ENCODE measurements at places on chromosomes 3 and 15. TPM values are rescaled to one million over a fixed set of nuclear protein-coding genes. Genes with fewer than 3 reads are reported as not detected.

ANKRD34C gene
- not detected for total RNA-seq

CADM2 gene
- total RNA-seq = not detected

LCTL gene
- not detected for total RNA-seq

C15orf39 gene
- 89.2 TPM for total RNA-seq

BNC1 gene
- not detected for total RNA-seq

ACOX2 gene
- total RNA-seq = not detected

DNA sequence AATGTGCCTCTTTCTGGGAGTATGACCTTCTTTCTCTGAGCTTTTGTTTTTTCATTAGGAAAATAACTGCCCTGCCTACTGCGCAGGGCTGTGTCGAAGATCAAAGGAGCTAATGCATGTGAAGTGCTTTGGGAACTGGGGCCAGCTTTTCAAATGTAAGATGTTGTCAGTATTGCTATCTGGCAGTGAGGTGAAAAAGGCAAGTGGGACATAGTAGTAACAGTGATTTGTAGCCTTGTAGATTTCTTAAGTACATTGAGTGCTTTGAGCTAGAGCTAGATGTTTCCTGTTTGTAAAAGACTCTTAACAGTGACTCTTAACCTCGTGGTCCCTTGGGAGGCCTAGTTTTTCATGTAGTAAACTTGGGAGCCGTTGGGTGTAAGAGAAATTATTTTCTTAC lies 126.5 kb downstream of the ECT2 start:
- DNase-seq = no peak

DNA sequence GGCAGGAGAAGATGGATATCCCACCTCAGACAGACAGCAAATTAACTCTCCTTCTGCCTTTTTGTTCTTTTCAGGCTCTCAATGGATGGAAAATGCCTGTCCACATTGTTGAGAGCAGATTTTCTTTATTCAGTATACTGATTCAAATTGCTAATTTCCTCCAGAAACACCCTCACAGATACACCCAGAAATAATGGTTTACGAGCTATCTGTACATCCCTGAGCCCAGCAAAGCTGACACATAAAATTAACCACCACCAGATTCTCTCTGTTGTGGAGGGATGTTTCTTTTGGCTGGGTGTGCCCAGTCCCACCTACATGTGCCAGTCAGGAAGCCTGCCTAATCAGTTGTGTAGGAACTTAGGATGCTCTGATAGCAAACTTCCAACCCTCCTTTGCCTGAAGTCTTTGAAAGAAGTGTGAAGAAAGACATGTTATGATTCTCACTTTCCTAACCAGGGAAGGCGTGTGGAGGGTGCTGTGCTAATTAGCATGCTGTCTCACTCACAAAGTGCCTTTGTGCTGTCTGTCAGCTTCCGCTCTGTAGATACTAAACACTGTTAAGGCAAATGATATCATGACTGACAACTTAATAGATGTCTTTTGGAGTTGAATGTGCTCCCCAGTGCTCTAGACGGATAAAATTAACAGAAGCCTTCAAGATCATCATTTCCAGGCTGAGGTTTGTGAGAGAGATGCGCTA lies 208.5 kb downstream of the CLSTN2 start:
- no peak for DNase-seq

- no peak for DNase-seq
These were observed 1.1 kb upstream of the LYSMD2 start for GRCh38 chr15:51738553-51738952.

GRCh38 chr3:121490161-121490560 lies 55.6 kb downstream of the POLQ start:
- no peak for DNase-seq

- peak; percentile 94 for DNase-seq
These were observed 37.3 kb upstream of the NDUFB4 start for GRCh38 chr3:120558771-120559241.

GRCh38 chr3:127747751-127748521 lies 74.4 kb downstream of the MGLL start:
- no peak for DNase-seq

DNA sequence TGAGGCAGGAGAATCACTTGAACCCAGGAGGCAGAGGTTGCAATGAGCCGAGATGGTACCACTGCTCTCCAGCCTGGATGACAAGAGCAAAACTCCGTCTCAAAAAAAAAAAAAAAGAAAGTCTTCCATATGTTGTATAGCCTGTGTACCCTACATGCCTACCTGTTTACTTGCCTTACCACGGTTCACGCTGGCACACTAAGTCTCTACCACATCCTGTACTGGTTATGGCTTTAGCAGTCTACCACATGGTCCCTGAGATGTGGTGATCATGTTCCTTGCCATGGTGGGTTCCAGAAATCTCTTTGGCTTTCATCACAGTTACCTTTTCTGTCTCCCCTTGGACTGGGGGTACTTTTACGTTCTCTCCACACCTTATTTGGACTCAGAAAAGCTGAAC lies 63.8 kb upstream of the TBC1D5 start:
- DNase-seq = peak; percentile 44

GRCh38 chr3:36762918-36763849 lies 1.2 kb downstream of the DCLK3 start:
- DNase-seq = no peak

GRCh38 chr15:92091155-92091734 lies 237.7 kb downstream of the SLCO3A1 start:
- DNase-seq = peak; percentile 23

DNA sequence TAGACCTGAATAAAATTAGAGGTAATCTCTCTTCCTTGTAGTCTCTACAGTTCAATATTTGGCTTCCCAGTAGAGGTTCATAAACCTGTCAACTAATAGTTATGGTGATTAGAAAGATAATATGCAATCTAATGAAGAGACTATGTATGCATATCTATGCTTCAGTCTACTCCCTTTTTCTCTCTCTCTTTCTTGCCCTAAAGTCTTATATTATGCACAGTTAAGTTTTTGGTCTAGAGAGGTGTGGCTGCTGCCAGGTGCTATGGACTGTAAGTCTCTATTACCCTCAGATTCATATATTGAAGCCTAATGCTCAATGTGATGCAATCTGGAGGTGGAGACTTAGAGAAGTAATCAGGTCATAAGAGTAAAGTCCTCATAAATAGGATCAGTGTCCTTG lies 413.7 kb downstream of the FGF12 start:
- no peak for DNase-seq
